RKO (cell line): ENCODE measurements at places on chromosomes 2 and 18.
A peak's percentile ranks its signal among the peaks of the same experiment; 100 is the strongest.

- DNase-seq = no peak
Observed at GRCh38 chr2:111139637-111140317, 19.1 kb downstream of the BCL2L11 start.

- DNase-seq = no peak
Observed at GRCh38 chr2:196365145-196365544, 193.8 kb upstream of the STK17B start.

DNA sequence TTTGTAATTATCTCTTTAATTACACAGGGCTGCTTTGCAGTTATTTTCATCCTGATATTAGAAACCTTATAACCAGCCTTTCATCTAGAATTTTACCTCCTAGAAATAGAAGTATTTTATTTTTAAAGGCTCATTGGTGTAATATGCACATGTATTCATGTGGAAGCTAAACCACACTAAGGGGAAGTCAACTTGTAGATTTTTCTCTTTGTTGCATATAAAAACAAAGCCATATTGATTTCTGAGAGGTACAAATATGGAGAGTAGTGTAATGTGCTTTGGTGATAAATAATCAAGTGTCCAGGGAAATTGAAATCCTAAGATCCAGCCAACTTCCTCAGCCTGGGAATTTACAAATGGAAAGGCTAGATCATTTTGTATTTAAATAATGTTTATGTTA lies 301.2 kb downstream of the LRATD1 start:
- DNase-seq = no peak

DNA sequence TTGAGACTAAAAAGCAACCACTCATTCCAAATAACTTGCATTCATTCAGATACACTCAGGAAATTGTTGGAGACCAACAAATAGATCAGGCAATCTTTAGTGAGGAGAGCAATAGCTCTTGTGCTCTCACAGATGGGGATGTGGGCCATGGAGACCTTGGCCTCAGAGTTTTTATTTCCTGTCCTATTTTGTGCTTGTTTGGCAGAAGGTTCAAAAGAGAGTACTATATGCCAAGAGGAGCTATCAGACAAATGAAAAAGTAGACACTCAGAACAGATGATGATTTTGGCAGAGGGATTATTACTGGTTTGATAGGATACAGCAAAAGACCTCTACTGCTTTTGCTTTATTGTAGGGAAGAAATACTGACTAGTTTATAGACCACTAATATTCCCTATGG lies 230.2 kb downstream of the KCNE4 start:
- no peak for DNase-seq

DNA sequence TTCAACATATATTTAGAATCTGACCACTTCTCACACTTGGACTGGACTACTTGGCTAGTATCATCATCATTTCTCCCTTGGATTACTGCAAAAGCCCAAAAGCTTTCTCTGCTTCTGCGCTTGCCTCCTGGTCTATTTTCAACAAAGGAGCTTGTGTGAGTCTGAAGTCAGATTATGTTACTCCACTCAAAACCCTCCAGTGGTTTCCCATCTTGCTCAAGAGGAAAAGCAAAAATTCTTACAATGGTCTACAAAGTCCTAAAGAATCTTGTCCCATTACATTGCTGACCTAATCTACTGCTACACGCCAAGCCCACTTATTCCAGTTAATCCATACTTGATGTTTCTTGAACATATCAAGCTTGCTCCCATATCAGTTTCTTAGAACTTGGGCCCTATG lies 9.6 kb downstream of the PREPL start:
- DNase-seq = no peak

GRCh38 chr2:229578052-229578846 lies 136.1 kb downstream of the DNER start:
- no peak for DNase-seq

DNA sequence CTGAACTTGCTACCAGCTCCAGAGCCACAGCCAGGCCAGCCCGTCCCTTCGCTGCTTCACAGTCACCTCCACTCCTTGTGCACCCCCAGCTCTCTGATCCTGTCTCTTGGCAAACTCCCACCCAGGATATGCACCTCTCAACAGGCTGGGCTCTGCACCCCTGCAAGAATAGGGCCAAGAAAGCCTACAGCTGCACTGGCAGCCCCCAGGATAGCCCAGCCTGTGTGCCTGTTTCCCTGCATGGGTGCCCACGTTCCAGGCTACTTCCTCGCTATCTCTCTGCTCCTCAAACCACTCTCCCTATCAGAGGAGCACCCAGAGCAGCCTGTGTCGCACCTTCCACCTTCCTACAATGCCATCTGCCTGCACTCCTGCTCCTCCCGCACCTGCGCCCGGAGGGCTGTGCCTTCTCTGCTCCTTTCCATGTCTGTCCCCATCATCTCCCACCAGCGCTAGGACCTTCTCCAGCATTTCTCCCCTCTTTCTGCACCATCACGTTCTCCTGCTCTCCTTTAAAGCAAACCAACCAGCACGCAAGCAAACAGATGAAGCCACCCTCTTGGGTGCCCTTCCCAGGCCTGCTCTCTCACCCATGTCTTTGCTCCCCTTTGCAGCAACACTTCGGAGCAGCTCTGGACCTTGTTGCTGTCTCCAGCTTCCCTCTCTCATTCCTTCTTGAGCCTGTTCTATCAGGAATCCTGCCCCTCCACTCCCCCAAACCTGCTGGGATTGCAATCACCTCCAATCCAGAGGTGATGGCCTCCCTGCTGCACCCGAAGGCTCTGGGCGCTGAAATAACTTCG lies 313.2 kb upstream of the HS6ST1 start:
- DNase-seq = no peak

DNA sequence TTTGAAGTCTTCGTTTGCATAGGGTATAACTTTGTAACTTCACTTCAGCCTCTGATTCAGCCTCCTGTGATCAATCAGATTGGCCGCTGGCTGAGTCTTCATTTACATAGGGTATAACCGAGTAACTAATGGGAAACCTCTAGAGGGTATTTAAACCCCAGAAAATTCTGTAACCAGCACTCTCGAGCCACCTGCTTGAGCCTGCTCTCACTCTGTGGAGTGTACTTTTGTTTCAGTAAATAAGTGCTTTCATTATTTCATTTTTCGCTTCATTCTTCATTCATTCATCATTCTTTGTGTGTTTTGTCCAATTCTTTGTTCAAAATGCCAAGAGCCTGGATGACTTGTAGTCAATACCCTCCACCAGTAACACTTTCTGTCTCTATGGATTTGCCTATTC lies 56.4 kb downstream of the CCDC85A start:
- DNase-seq = no peak

DNA sequence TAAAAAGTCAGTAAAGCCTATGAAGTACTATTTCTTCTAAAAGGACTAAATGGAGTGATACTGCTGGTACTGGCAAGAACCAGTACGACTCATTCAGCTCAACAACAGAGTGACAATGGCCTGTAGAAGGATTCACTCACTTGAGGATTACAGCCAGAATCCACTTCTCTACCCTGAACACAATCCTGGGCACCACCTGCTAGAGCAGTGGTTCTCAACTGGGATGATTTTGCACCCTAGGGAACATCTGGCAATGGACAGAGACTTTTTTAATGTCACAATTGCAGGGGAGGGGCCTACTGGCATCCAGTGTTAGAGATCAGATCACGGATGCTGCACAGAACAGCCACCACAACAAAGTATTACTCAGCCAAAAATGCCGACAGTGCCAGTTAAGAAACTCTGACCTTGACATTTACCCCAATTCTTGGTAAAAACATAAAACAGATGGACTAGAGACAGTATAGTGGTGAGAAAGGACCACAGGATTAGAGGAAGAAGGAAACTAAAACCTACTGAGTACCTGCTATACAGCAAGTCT lies 5.0 kb downstream of the SPIRE1 start:
- DNase-seq = peak; percentile 32

- DNase-seq = no peak
Observed at GRCh38 chr18:54323970-54324369, 33.7 kb downstream of the STARD6 start.

DNA sequence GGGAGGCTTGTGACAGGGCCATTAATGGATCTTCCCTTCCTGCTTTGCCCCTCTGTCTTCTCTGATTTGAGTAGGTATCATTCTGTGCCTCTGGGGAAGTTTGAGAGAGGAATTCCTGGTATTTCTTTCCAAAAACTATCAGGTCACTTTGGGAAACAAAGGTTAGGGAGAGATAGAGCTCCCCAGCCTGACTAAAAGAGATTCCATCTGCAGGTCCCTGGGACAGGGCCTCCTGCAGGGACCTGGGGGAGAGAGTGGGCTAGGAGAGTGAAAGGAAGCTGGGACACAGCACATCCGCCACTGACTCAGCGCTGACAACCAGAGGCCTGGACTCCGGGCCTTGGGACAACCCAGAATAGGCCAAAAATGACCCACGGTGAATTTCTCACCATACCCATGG lies 6.4 kb downstream of the GALNT14 start:
- no peak for DNase-seq

DNA sequence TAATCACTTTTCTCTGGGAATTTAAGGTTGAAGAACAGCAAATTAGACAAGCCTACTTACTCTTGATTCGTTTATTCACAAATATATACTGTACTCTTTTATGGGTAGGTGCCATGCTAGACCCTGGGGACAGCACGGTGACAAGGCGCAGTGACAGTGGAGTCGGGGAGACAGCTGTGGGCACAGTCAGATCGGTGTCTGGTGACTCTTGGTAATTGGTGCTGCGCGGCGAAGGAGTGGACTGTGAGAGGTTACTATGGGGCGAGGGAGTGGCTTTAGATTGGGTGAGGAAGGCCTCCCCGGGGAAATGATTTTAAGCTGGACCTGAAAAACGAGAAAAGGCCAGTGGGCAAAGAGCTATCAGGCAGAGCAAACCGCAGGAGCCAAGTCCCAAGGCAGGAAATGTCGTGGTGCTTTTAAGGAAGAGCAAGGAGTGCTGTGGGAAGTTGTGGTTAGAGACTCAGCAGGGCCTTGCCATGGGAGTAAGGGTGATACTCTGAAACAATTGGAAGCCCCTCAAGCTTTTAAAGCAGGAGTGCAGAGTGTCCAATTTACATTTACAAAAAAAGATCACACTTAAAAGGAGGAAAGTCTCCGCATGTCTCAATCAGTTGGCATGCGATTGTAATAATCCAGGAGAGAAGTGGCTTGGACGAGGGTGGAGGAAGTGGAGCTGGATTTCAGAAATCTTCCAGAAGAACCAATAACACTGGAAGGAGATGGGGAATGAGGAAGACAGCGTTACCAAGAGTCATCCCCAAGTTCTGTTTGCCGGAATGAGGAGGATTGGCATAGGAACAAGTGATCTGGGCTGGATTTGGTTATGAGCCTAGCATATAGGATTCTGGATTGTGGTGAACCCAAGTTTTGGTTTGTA lies 36.1 kb upstream of the TXNDC2 start:
- no peak for DNase-seq

GRCh38 chr2:120289221-120289906 lies 36.7 kb downstream of the RALB start:
- DNase-seq = no peak
